Stimulated activated CD4-positive, alpha-beta T cell treated with anti-CD3 and anti-CD28 coated beads, Interleukin-2, amount 100 ng/mL, for 24 hours (primary cell): ENCODE measurements at places on chromosomes 3 and 15.

DNA sequence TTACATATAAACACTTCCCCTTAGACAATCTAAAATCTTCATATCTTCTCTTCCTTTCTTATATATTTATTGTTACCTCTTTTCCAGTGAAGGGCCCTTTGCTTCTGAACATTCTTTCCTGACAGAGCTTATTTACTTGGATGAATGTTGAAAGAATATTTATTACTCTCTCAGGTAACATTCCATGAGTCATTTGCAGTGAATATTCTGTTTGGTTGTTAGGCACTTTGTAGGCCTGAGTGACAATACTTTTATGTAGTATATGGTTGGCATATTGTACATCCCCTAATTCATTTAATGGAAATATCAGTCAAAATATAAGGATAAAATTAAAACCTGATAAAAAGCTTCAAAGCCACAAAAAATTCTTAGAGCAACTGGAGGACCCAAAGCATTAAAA, 260.9 kb upstream of the KCNMB2 start:
- DNase-seq: no peak

DNA sequence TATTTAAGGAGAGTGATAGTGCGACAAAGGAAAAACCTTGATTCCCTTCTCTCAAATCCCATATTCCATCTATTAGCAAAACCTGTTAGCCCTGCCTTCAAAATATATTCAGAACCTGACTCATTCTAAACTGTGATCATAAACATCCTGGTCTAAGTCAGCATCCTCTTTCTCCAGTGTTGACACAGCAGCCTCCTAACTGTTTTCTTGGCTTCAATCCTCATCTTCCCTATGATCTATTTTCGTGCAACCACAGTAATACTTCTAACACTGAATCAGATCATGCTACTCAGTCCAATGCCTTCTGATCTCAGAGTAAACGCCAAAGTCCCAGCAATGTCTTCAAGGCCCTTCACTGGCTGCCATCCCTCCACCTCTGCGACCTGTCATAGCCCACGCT, 785.1 kb downstream of the EDEM1 start:
- no peak for DNase-seq

GRCh38 chr15:85422607-85423006, 42.2 kb downstream of the AKAP13 start:
- DNase-seq: no peak

DNA sequence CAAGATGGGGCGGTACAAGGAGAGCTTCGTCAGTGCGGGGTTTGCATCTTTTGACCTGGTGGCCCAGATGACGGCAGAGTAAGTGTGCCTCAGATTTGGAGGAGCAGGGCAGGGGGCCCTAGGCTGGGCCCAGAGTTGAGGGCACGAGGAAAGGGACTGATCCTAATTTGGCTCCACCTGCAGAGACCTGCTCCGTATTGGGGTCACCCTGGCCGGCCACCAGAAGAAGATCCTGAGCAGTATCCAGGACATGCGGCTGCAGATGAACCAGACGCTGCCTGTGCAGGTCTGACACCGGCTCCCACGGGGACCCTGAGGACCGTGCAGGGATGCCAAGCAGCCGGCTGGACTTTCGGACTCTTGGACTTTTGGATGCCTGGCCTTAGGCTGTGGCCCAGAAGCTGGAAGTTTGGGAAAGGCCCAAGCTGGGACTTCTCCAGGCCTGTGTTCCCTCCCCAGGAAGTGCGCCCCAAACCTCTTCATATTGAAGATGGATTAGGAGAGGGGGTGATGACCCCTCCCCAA, 19.8 kb downstream of the EPHB3 start:
- DNase-seq: no peak

- no peak for DNase-seq
These were observed 173.6 kb upstream of the LRRFIP2 start for GRCh38 chr3:37347941-37348340.

GRCh38 chr3:13861461-13861860, 18.4 kb downstream of the WNT7A start:
- no peak for DNase-seq

- DNase-seq: no peak
These were observed 62.8 kb upstream of the C3orf80 start for GRCh38 chr3:160162440-160162839.

DNA sequence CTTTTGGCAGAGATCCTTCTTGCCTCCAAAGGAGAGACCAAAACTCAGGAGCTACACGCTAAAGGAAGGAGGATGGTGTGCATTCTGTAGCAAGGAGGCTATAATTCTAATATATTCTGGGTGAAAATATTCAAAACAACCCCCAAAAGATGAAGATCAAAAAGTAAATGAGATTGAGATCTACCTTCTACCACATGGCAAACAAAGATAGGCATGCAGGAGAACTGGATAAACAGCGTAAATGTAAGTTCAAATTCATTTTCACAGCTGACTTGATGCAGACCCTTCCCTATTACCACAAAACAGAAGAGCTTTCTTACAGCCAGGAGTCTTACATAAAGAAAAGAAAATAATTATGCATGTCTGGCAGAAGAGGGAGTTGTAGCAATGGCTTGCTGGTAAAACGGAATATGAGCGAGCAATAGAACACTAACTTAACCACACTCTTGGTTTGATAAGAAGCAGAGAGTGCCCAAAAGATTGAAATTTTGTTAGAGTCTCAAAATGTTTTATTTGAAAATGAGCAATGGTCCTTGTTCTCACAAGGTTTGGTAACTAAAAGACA, 272.7 kb downstream of the MECOM start:
- no peak for DNase-seq

GRCh38 chr3:151404316-151404715, 19.8 kb upstream of the P2RY12 start:
- no peak for DNase-seq

- no peak for DNase-seq
These were observed 83.6 kb upstream of the SPATA12 start for GRCh38 chr3:56976651-56977560.

GRCh38 chr3:154795582-154795981, 284.5 kb upstream of the MME start:
- no peak for DNase-seq

DNA sequence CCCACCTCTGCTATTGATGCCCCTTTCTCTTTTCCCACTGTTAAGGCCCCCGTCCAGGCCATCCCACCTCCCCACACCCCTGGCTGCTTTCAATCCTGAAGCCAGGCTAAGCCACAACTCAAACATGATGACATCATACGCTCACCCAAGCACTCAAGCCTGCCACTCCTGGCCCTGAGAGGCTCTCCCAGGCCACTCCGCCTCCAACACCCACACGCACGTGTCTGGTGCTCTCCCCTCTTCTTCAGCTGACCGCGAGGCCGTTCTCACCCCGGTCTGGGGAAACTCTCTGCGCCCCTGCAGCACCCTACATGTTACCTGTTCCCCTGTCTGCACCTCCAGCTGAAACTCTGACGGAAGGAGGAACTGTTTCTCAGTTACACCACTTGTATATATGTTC, 6.2 kb downstream of the ZXDC start:
- DNase-seq: no peak

DNA sequence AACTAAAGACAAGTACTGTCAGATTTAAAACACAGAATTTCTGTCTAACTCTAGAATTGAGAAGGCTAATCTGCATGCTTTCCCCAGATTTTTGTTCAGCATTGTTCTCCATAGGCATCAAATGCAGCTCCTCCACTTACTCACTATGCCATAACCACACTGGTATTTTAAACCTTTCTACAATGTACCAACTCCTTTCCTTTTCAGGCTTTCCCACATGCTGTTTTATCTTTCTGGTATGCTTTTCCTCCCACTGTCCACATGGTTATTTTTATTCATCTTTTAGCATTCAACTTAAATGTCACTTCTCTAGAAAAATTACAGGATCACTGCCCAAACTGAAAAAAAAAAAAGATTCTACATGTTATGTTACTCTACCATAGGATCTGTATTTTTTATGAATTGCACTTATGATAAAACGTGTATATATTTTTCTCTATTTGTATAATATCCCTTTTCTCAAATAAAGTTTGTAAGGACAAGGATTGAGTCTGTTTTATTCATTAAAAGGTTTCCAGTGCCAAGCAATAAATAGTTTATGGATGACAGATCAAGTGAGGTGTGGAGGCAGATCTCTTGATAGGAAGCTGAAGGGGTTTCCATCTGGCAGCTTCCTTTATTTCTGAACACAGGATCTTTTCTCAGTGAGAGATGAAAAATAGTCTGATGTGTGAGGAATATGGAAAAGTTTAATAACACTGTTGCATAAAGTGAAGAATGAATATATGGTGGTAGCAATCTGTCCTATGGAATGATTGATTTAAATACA, 1064.5 kb downstream of the ZPLD1 start:
- DNase-seq: no peak

DNA sequence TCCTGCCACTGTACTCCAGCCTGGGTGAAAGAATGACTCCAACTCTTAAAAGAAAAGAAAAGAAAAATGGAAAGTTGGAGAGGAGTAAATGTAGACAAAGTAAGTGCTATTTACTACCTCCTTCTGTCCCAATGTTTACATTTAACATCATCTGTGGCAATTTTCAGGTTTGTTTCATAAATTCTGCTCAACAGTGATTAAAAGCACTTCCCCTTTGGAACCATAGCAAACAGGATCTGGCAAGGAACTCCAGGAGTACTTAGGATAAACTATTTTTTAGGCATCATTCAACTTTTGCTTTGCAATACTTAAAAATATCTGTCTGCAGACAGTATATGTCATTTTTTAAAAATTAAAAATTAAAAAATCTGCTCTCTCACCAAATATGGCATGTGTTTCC, 5.5 kb upstream of the CX3CR1 start:
- DNase-seq: no peak

DNA sequence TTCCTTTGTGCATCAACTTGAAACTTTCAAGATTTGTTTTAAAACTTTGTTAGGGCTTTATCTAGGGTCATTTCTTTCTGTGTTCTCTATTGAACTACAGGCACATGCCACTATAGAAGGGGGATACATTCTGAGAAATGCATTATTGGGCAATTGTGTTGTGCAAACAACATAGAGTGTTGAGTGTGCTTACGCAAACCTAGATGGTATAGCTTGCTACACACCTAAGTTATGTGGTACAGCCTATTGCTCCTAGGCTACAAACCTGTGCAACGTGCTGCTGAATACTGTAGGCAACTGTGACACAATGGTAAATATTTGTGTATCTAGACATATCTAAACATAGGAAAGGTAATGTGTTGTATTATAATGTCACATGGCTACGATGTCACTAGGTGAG, 33.0 kb upstream of the KLF13 start:
- no peak for DNase-seq

- no peak for DNase-seq
These were observed 714.1 kb downstream of the NAALADL2 start for GRCh38 chr3:175573226-175573625.

- no peak for DNase-seq
These were observed 268.1 kb downstream of the ULK4 start for GRCh38 chr3:41693799-41694198.

- no peak for DNase-seq
These were observed 44.6 kb upstream of the POU1F1 start for GRCh38 chr3:87320756-87321626.

DNA sequence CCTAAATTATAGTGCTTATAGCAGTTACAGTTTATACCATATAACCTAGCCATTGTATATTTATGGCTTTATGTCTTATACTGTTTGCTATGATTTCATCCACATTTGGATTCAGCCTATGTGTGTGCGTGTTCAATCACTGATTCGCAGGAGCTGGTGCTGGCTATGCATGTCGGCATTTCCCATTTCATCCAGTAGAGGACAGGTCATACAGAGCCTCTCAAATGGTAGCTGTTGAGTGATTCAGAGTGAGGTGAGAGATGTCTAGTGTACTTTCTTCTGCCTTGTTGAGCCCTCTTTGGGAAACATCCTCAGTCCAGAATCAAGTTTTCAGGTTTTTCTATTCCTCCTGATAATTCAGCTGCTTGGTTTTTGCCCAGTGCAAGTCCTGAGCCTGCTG, 76.1 kb downstream of the FRMD4B start:
- DNase-seq: no peak

GRCh38 chr3:58003093-58003492, 5.1 kb upstream of the FLNB start:
- DNase-seq: no peak

DNA sequence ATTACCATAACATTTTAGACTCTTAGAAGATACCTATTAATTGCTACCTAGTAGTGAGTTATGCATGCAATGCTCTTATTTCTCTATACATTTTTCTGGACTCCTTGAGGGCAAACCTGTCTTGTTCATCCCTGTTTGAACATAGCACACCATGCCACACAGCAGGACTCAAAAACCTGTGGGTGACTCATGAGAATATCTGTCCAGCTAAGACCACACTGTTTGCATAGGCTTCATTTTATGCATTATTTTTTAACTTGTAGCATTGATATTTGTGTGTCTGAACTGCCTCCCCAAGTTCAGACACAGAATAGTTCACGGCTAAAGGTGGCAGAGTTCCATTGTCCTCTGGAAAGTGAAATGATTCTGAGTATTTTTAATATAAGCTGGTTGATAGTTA, 1.8 kb downstream of the LMCD1 start:
- DNase-seq: no peak

- no peak for DNase-seq
These were observed 174.8 kb upstream of the BCL6 start for GRCh38 chr3:187920030-187920429.

- no peak for DNase-seq
These were observed 391.2 kb downstream of the IL20RB start for GRCh38 chr3:137348936-137349335.

DNA sequence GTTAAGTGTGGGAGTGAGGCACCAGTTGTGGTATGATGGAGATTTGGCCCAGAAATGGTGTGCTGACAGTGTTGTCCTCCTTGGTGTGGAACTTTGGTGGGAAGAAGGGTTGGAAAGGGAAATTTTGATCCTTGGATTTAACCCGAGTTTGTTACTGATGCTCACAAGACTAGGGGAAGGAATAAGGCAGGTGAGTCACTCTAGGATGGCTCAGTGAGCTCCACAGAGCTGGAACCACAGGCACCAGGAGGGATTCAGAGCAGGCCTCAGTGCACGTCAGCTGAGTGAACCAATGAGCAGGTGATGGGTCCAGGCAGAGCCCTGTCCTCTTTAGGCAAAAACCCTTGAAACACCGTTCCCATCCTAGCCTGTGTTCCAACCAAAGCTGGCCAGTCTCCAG, 11.4 kb downstream of the CHRD start:
- DNase-seq: no peak

DNA sequence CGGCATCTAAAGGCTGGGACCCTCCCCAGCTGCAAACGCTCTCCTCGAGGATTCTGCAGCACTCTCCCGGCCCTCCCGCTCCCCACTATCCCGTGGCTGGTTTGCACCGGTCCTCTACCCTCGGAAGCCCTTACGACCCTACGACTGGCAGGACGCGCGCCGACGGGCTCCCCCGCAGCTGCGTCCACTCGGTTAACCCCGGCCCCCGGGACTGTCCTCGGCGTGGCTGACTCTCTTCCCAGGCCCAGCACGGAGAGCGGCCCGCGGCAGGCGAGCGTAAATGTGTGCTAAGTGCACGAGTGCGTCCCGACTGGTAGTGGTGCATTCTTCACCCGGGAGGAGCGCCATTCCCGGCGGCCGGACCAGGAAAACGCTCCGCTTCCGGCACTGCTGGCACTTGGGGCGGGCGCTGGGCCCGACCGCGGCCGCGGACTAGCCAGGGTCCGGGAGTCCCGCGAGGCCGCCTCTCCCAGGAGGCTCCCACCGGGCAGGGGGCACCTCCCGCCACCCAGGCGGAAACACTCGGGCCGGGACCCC, 508 bp downstream of the GORASP1 start:
- DNase-seq: peak; percentile 32
